Effector memory CD4-positive, alpha-beta T cell (primary cell): ENCODE measurements at places on chromosomes 12 and 14.

DNA sequence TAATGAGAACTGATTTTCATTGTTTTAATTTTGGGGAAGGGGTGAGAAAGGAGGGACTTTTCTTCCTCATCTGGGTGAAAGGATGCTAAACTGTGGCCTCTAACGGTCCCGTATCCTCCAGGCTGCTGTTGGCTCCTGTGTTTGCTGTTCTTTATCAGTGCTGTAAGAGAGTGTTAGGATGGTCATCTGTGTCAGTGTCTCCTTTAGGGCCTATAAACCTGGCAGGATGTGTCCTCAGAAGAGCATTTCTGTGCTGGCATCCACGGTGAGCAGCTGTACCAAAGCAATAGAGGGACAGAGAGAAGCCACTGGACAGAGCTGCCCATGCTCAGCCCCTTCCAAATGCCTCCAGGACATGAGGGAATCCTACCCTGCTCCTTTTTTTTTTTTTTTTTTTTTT, 253.1 kb downstream of the ZFP36L1 start:
- DNase-seq = no peak

- no peak for DNase-seq
Measured at GRCh38 chr12:3106579-3106978, 29.4 kb downstream of the TSPAN9 start.

DNA sequence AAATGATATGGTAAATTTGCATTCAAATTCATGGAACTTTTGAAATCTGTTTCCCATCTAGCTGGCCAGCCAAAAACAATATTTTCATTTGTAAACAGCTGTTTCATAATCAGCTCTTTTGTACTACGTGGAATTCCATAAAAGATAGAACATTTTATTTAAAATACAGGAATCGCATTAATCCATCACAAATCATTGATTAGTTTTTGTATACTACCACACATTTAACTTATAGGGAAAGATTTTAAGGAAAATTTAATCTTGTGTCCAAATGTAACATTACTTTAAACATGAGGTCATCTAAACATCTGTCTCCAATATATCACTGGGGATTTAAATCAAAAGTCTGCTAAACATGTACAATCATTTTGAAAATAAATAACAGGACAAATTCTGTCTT, 33.5 kb downstream of the SLC25A21 start:
- no peak for DNase-seq

GRCh38 chr14:101373690-101374295, 187.5 kb upstream of the DIO3 start:
- no peak for DNase-seq

GRCh38 chr12:51705450-51705849, 114.4 kb downstream of the SCN8A start:
- no peak for DNase-seq

DNA sequence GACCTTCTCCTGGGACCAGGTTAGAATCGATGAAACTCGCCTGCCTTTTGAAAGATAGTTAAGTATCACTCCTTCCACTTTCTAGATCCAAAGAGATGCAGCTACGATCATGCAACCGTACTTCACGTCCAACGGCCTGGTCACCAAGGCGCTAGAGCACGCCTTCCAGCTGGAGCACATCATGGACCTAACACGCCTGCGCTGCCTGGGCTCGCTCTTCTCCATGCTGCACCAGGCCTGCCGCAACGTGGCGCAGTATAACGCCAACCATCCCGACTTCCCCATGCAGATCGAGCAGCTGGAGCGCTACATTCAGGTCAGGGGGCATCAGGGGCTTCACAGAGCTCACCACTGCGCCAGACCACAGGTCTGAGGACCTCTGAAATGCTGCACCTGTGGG, 51.4 kb downstream of the DYNC1H1 start:
- DNase-seq = no peak

GRCh38 chr12:26520869-26521268, 312.1 kb downstream of the ITPR2 start:
- no peak for DNase-seq

DNA sequence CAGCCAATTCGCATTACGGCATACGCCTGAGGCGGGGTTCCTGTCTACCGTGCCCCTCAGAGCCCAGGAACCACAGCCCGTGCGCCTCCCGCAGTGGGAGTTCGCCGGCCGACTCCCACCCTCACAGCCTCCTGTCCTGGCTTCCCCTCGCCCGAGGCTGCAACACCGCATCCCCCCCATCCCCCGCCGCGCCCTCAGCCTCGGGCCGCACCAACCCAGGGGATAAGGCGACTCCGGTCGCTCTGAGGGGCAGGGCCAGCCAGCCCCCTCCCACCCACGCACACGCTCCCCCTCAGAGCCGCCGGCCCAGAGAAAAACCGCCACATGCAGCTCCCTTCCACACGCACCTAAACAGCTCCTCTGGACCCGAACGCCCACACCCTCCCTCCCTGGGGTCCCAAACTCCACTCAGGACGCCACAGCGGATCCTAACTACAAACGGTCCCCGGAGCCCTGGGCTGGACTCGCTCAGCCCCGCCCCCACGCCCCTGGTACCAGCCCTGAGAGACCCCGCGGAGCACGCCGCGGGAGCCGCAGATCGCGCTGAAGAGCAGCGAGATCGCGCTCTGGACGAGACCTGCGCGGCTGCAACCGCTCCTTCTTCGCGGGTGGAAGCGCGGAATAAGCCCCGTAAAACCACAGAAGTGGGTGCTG, at the start of gene C14orf39:
Gene C14orf39 (minus strand): TSS at position 466 of the 654 bp plus-strand sequence. CDS start 985 bp downstream, outside the sequence.
- DNase-seq = no peak

DNA sequence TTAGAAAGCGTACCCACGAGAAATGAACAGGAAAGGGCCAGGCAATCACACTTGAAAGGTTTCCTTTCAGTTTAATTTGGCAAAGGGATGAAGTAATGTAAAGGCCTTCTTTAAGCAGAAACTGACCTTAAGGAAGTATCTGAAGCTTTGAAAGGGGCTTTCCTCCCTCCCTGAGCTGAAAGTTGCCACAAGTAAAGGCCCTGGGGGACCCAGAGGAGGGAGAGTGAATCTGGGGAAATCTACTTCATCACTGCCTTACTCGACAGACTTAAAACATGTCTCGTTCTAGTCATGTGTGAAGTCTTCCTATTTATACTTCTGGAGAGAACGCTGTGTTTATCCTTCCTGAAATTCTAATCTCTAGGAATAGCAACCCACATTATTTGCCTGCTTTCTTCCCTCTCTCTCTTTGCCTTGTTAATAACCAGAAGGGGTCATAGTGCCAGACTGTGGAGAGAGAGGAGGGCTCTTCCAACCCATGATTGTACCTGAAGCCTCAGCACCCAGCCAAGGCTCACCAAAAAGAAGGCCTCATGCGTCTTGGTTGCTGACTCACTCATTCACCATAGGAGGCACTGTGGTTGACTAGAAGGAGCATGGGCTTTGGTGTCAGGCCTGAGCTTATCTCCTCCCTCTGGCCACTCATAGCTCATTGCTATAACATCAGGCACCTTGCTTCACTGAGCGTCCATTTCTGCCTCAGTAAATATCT, 10.2 kb upstream of the GPX2 start:
- no peak for DNase-seq
